ENCODE measurements at places on chromosomes 7 and 10. TPM values are rescaled to one million over a fixed set of nuclear protein-coding genes. Genes with fewer than 3 reads are reported as not detected.

ARHGEF5 gene
- total RNA-seq, result 42.9 TPM

CRYGN gene
- 3.2 TPM for total RNA-seq

SLC16A9 gene
- total RNA-seq, result 13.7 TPM

STAM gene
- 27.8 TPM for total RNA-seq

NCF1 gene
- total RNA-seq, result not detected
